ENCODE measurements at places on chromosomes 7 and 10. TPM values are rescaled to one million over a fixed set of nuclear protein-coding genes. Genes with fewer than 3 reads are reported as not detected.

DEPP1 gene
- 392 TPM for total RNA-seq

TBXAS1 gene
- total RNA-seq, result 0.19 TPM

RNLS gene
- total RNA-seq, result 0.65 TPM

SPDYE6 gene
- 0.06 TPM for total RNA-seq

SOSTDC1 gene
- total RNA-seq, result not detected

LDB3 gene
- total RNA-seq, result not detected

STEAP2 gene
- total RNA-seq, result 0.32 TPM

ZPBP gene
- total RNA-seq, result not detected

GRID1 gene
- not detected for total RNA-seq

SMARCD3 gene
- 1.9 TPM for total RNA-seq

STRIP2 gene
- 2.8 TPM for total RNA-seq

ATP6V0A4 gene
- total RNA-seq, result 0.06 TPM

C7orf57 gene
- 0.19 TPM for total RNA-seq

SPDYE3 gene
- total RNA-seq, result not detected

ST8SIA6 gene
- total RNA-seq, result 0.16 TPM

A1CF gene
- not detected for total RNA-seq

LRRC17 gene
- total RNA-seq, result 4.1 TPM

WDR91 gene
- 3.2 TPM for total RNA-seq

HDAC9 gene
- total RNA-seq, result 26.3 TPM

NRP1 gene
- total RNA-seq, result 165 TPM

ARHGAP22 gene
- total RNA-seq, result 23.8 TPM

KAZALD1 gene
- total RNA-seq, result 0.31 TPM

ANKRD30A gene
- not detected for total RNA-seq

CAV2 gene
- total RNA-seq, result 400 TPM

SORCS1 gene
- not detected for total RNA-seq

HOXA2 gene
- total RNA-seq, result 0.49 TPM

GAD2 gene
- total RNA-seq, result not detected

UROS gene
- 37.4 TPM for total RNA-seq

CYP26C1 gene
- total RNA-seq, result 2.1 TPM

CLCN1 gene
- not detected for total RNA-seq

MYL10 gene
- total RNA-seq, result not detected
